ENCODE measurements at places on chromosomes 7 and 10. TPM values are rescaled to one million over a fixed set of nuclear protein-coding genes. Genes with fewer than 3 reads are reported as not detected.

DNA sequence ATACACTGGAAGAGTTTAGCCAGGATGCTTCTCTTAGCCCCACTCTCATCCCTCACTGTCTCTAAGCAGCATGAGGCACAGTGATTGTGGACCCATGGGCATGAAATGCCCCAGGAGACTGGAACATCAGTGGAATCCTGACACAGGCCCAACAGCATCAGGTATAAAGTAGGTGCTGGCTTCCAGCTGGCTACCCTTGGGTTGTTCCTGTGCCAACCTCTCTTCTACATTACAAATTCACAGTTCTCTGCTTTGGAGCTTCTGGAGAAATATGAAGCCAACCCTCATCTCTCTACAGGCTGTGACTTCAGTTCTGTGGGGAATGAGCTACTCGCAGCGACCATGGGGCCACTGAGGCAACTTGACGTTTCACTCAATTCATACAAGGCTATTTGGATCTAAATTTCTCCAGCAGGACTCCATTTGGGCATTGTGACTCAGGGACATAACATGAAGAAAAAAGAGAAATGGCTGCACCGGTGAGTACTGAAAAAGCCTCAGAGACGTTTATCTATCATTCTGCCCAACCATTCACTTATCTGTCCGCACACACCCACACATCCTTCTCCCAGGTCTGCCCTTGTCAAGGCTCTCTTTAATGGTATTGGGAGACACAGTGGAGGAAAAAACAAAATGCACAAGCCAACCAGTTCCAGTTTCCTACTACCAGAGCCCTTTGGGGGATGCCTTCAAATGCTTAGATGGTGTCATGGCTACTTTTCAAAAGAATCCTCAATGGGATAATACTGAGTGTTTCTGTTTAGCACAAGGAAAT lies 35.4 kb upstream of the TM9SF3 start:
- DNase-seq, result no peak

- no peak for DNase-seq
These were observed 64.7 kb downstream of the LRGUK start for GRCh38 chr7:134191876-134192275.

DNA sequence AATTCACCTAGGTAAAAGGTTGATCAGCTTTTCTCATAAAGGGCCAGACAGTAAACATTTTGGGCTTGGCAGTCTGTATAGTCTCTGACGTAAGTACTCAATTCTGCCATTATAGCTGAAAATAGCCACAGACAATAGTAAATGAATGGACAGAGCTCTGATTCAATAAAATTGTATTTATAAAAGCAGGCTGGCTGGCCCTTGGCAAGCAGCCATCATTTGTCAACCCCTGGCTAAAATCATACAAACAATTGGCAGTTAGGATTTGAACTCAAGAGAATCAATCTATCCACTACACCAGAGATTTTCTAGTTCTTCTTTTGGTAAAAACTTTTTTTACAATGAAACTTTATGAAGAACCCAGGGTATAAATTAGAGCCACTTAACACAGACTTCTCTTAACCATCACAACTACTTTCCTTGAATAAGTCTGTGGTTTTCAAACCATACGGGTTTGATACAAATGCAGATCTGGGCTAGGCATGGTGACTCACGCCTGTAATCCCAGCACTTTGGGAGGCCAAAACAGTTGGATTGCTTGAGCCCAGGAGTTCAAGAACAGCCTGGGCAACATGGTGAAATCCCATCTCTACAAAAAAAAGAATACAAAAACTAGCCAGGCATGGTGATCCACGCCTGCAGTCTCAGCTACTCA lies 124.5 kb downstream of the SLC16A9 start:
- DNase-seq, result peak; percentile 92

DNA sequence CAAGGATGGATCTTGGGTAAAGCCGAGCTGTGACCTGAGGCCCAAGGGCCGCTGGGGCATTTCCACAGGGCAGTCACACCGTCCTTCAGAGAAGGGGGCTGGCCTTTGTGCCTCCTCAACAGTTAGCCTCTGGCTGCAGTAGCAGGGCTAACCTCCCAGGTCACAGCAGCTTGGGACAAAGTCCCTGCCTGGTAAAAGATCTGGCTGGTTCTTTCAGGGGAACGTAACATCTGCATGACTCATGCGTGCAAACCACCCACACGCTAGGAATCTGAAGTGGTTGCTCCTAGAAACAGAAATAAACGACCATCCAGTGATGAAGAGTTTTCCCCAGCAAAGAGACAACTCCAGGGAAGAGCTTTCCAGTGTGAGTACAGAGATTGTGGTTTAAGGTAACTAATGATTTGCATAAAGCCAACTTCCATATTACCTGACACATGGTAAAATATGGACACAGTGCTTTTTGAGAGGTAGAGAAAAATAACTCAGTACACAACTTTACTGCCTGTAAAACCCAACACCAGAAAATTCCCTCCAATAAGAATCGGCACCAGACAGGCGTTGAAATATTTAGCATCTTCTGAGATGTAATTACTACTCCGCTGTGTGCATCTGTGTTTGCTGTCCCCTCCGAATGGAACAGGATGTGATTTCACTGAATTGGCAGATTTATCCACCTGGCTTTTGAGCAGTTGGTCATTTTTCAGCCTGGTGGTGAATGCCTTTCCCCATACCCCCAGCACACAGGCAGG lies 84.9 kb upstream of the ADRB1 start:
- DNase-seq, result peak; percentile 79

DNA sequence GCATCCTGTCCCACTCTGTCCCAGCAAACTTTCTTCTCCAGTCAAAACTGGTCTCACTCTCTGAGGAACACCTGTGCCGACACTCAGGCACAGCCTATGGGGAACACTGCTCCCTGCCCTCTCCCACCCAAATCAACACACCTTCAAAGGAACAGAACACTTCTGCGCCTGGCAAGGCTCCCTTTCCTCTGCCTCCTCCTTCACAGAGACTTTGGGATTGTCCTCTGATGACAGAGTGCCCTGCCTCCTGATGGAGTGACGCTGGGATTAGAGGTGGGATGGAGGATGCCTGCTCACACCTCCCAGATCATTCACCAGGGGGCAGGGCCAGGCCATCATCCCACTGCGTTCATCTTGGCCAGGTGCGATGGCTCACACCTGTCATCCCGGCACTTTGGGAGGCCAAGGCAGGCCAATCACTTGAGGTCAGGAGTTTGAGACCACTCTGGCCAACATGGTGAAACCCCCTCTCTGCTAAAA lies 26.5 kb downstream of the KLF6 start:
- no peak for DNase-seq

- DNase-seq, result no peak
These were observed 15.9 kb upstream of the AKR1E2 start for GRCh38 chr10:4810092-4810491.

GRCh38 chr7:156751319-156751718 lies 110.7 kb downstream of the RNF32 start:
- DNase-seq, result peak; percentile 85

DNA sequence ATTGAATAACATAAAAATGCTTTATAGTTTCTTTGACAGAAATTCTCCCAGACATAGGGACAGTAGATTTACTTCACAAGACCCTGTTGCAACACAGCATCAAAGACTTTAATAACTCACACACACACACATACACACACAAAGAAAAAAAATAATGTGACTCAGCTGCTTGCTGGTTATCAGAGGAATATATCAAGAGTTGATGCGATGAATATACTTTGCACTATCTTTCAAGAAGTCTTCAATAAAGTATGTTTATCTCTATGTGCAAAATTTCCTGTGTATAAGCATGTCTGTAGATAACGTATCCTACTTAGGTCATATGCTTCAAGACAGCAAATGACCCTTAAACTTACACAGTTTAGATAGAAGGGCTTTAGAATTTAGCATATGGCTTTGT lies 243.1 kb downstream of the ARL4A start:
- DNase-seq, result no peak

DNA sequence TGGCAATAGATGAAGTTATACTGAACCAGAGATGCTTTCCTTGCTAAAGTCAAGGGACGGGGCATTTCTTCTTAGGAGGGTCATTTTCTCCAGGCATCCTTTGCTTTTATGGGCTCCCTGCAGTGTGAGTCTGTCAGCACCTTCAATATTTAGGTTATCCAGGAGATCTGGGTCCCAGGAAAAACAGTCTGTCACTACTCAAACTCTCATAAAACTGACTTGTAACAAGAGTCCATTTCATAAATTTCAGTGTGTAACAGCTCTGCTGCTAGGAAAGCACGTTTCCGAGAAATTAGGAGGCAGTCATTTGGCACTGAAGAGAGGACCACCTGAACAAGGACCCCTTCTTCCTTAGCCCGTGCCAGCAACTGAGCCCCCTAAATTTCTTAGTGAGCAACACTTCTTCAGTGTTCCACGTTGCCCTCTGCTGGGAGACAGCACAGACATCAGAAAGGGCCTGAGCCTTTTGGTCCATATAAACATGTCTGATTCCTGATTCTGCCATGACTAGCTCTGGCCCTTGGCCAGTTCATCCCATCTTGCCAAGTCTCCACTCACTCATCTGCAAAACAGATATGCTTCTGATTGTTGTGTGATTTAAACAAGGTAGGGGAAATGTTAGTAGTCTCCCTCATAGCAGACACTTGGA lies 7.2 kb downstream of the GCC1 start:
- DNase-seq, result no peak

- no peak for DNase-seq
These were observed 38.5 kb downstream of the KCTD7 start for GRCh38 chr7:66667023-66667728.

DNA sequence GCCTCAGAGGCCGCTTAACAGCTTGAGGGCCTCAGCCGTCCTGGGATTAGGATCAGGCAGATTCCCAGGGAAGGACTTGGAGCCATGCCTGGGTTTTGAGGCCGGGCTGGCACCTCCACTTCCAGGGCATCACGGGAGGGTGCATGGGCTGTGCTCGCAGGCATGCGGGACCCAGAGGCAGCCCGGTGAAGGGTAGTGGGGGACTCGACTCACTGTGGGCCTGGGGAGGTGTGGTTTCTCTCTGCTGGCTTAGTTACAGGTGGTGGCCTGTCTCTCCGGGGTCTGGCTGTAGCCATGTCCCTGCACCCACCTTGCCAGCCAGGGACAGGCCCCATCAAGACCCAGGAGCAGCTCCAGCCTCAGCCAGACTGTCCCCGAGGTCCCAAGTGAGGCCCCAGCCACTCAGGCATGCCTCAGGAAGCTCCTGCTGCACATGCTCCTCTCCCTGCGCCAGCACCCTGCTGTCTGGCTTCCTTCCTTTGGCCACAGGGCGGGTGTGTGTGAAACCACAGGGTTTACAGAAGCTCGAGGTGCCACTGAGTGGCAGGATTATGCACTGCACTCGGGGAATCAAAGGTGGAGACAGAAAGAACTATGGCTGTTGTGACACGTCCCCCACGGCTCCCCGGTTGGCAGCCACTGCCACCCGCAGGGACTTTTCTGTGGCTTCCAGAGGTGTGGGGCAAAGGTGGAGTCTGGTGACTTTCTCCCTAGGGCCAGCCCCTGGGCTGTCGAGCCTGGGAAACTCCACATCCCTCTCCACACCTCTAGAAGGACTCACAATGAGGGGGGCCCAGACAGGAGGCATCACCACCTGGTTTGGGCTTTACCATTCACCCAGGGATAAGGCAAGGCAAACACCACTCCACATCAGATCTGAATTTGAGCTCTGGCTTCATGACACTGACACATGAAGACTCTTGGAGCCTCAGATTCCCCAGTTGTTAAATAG lies 19.7 kb downstream of the GOLGA7B start:
- peak; percentile 90 for DNase-seq

DNA sequence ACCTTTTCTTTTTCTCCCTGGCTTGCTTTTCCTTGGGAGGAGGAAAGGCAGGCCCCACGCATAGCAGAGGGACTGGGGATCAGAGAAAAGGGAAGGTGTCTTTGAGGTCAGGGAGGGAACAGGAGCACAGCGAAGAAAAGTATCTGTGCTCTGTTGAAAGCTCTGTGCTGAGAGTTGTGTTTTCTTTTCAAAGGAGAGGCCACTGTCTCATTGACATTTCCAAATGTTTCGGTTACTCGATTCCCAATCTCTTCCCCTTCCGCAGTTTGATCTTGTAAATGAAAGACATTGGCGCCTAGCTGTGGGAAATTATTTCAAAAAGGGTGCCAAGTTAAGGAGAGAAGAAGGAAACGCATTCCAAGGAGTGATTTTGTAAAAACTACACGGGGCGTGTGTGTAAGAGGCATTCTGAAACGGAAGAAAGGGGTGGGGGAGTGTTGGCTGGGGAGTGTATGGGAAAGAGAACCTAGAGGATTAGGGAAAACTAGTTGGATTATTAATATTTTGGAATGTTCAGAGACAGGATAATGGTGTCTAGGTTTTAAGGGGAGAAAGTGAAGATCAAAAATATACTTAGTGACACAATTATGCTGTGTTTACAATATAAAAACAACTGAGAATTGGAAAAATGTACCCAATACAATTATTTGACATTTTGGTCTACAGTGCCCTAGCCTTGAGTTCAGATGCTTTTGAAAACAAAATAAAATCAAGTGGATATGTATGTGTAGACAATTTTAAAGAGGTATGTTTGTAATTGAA lies 708 bp downstream of the KLHDC10 start:
- DNase-seq, result no peak

DNA sequence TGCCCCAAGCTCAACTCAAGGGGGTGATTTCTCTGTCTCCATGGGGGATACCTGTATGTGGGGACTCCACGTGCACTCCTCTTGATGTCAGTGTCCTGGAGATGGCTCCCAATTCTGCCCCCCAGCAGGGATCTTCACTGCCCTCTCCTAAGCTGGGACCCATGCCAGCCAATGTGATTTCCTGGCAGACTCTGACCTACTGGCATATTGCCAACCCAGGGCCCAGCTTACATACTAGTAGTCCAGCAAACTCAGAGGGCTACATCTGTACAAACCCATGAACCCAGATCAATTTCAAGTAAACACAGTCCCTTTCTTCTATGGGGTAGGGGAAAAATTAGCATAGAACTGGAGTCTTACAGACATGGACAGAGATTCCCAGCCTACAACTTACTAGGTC lies 26.2 kb upstream of the BMPR1A start:
- no peak for DNase-seq

GRCh38 chr10:105383978-105384377 lies 742.9 kb downstream of the SORCS3 start:
- DNase-seq, result no peak

- DNase-seq, result no peak
These were observed 215.8 kb downstream of the CHCHD3 start for GRCh38 chr7:132866144-132866531.

GRCh38 chr7:4202154-4202736 lies 479.9 kb upstream of the FOXK1 start:
- DNase-seq, result no peak

- no peak for DNase-seq
These were observed 3.6 kb upstream of the GPR146 start for GRCh38 chr7:1040790-1041189.

Gene H2BK1
- total RNA-seq, result not detected

Gene HPS6
- 26.8 TPM for total RNA-seq

Gene APBB1IP
- total RNA-seq, result not detected

Gene CNPY1
- total RNA-seq, result not detected

Gene SYT15
- total RNA-seq, result not detected

Gene GLRX3
- 98.1 TPM for total RNA-seq

Gene SPDYE11
- not detected for total RNA-seq

Gene FAM237B
- total RNA-seq, result not detected

Gene MMP21
- not detected for total RNA-seq

Gene GPR15LG
- not detected for total RNA-seq

Gene ZNF727
- not detected for total RNA-seq
